Stomach (tissue), 19 donors: ENCODE measurements at places on chromosomes 3 and 15. TPM values are rescaled to one million over a fixed set of nuclear protein-coding genes. Genes with fewer than 3 reads are reported as not detected.

Gene ADGRG7
- total RNA-seq = not detected

Gene C15orf62
- total RNA-seq = not detected

Gene ACTRT3
- 2.2 TPM for total RNA-seq

Gene CCDC54
- total RNA-seq = not detected

Gene DUOX1
- 114 TPM for total RNA-seq

Gene PLSCR4
- total RNA-seq = 43.2 TPM

Gene CATSPER2
- total RNA-seq = 7.8 TPM

DNA sequence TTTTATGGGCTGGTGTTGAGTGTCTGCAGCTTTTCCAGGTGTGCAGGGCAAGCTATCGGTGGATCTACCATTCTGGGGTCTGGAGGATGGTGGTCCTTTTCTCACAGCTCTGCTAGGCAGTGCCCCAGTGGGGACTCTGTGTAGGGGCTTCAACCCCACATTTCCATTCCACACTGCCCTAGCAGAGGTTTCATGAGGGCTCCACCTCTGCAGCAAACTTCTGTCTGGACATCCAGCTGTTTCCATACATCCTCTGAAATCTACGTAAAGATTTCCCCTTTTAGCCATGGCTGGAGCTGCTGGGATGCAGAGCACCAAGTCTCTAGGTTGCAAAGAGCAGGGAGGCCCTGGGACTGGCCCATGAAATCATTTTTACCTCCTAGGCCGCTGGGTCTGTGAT lies 11.6 kb downstream of the RFX7 start:
- H3K4me3 ChIP-seq = no peak overlapping the region
- H3K27ac ChIP-seq = no peak overlapping the region
- no peaks in the 10 kb centered on the region for H3K4me1 ChIP-seq
- DNase-seq = no peak
- no peaks in the 10 kb centered on the region for H3K27me3 ChIP-seq

DNA sequence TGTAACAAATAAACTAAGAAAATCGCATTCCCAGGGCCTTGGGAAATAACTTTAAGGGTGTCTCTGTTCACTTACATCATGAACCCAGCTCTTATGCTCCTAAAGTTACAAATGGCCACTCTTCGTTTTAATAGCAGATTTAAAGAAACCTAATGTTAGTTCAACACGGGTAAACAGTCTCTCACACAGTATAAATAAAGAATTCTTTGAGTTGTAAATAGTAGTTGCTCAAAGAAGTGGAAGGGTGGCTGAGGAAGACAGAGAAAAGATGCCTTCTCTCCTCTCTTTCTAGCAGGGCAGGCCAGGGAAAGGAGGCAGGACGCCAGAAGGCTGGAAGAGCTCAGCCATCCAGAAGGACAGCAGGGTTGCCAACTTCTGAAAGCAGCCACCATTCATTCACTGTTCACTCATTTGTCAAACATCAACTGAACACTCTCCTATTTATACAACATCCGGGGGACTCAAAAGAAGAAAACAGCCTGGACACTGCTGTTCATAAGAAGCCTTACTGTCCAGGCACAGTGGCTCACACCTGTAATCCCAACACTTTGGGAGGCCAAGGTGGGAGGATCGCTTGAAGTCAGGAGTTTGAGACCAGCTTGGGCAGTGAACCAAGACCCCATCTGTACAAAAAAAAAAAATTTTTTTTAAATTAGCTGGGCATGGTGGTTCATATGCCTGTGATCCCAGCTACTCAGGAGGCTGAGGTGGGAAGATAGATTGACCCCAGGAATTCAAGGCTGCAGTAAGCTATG lies 47.3 kb downstream of the WWTR1 start:
- H3K27ac ChIP-seq = no peak overlapping the region
- no peaks in the 10 kb centered on the region for H3K27me3 ChIP-seq
- no peak overlapping the region for H3K4me3 ChIP-seq
- H3K4me1 ChIP-seq = no peaks in the 10 kb centered on the region
- H3K36me3 ChIP-seq = no peaks in the 10 kb centered on the region

DNA sequence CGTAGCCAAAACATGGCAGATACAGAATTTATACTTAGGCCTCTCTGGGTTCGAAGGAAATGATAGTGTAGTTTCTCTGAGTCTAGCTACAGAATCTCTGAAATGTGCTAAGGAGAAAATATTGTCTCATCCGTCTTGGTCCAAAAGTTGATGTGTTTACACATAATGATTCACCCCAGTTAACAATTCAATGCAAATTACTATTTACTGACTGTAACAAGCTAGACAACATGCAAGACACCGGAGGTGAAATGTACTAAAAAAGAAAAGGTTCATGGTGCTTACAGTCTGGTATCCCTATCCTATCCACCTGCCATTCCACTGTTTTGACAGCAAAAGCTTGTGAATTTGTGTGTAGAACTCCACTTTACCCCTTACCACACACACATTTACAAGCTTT lies 146.8 kb downstream of the SUCLG2 start:
- no peaks in the 10 kb centered on the region for H3K36me3 ChIP-seq
- H3K4me1 ChIP-seq = peaks cover 5% of the 10 kb centered on the region
- no peak for DNase-seq
- no peak overlapping the region for H3K4me3 ChIP-seq

- H3K4me3 ChIP-seq = peak within 1 kb of the TSS; percentile 71
- no peaks in the 10 kb centered on the region for H3K36me3 ChIP-seq
- no peak within 1 kb of the TSS for H3K27ac ChIP-seq
- H3K4me1 ChIP-seq = peaks cover 22% of the 10 kb centered on the region
- DNase-seq = peak; percentile 62
These were observed at the start of gene CPEB1 for GRCh38 chr15:82647045-82647834. TSS of gene CPEB1 (minus strand) at chr15:82647363. CDS start at chr15:82628459, 18,904 bp downstream.

DNA sequence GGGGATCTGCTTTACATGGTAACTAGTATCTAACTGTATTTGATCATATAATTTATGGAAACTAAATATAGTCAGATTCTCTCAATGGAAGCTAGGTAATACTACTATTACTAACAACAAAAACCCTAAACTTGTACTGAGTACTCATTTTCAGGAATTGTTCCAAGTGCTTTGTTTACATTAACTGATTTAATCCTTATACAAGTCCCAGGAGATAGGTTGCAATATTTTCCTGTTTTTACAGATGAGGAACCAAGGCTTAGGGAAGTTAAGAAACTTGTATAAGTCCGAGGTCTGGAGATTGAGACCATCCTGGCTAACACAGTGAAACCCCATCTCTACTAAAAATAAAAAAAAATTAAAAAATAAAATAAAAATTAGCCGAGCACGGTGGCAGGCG lies 7.5 kb upstream of the MTHFS start:
- no peak for DNase-seq
- no peaks in the 10 kb centered on the region for H3K36me3 ChIP-seq
- H3K27ac ChIP-seq = no peak overlapping the region
- H3K4me3 ChIP-seq = no peak overlapping the region
- H3K27me3 ChIP-seq = no peaks in the 10 kb centered on the region

GRCh38 chr3:121724130-121724529 lies 25.4 kb downstream of the GOLGB1 start:
- H3K4me1 ChIP-seq = no peaks in the 10 kb centered on the region
- H3K4me3 ChIP-seq = no peak overlapping the region
- H3K27me3 ChIP-seq = no peaks in the 10 kb centered on the region
- H3K27ac ChIP-seq = no peak overlapping the region

GRCh38 chr15:39286706-39287105 lies 294.2 kb upstream of the THBS1 start:
- peaks cover 17% of the 10 kb centered on the region for H3K4me1 ChIP-seq
- H3K27ac ChIP-seq = no peak overlapping the region
- no peak for DNase-seq
- H3K36me3 ChIP-seq = no peaks in the 10 kb centered on the region

- H3K27me3 ChIP-seq = no peaks in the 10 kb centered on the region
- DNase-seq = no peak
- no peaks in the 10 kb centered on the region for H3K36me3 ChIP-seq
- no peak overlapping the region for H3K4me3 ChIP-seq
- H3K4me1 ChIP-seq = peaks cover 6% of the 10 kb centered on the region
These were observed 44.9 kb upstream of the FURIN start for GRCh38 chr15:90823455-90823974.

DNA sequence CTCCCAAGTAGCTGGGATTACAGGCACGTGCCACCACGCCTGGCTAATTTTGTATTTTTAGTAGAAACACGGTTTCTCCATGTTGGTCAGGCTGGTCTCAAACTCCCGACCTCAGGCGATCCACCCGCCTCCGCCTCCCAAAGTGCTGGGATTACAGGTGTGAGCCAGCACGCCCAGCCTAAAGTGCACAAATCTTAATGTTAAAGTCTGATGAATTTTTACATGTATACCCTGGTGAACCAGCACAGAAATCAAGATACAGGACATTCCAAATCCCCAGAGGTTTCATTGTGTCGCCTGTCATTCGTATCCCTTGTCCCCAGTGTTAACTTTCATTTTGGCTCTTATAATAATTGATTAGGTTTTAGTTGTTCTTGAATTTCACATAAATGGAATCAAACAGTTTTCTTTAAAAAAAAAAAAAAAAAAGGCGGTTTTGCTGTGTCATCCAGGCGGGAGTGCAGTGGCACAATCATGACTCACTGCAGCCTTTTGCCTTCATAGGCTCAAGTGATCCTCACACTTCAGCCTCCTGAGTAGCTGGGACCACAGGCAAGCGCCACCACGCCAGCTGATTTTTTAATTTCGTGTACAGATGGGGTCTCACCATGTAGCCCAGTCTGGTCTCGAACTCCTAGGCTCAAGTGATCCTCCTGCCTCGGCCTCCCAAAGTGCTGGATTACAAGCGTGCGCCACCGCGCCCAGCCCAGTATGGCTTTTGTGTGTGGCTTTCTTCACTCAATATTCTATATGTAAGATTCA lies 1.5 kb upstream of the TM4SF19 start:
- no peak overlapping the region for H3K4me3 ChIP-seq
- no peak for DNase-seq

DNA sequence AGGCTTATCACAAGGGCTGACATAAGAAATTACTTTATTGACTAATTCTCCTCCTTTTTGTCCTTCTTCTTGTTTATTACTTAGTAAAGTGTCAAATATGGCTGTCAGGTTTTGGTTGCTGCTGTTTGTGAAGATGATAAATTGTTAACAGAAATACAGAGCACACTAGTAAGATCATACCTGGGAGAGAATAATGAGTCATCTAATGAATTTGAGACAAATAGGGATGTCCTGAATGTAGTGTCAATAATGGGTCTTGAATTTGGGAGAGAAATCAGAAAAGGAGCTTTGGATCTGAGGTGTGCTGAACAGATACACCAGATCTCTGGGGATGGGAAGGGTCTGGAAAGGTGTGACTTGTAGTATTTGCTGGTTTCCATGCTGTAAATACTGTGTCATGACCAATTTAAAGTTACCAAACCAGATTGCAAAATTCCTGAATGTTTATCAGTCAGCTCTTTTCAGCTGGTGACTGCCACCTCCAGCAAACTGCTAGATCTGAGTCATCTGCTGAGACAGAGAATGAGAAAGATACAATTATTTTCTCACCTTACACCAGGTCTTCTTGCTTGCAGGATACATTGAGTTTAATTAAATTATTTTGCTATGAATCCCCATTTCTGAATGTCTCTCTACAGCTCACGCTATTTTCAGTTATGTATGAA lies 76.7 kb upstream of the SATB1 start:
- H3K4me3 ChIP-seq = no peak overlapping the region
- DNase-seq = no peak
- H3K27ac ChIP-seq = no peak overlapping the region
- no peaks in the 10 kb centered on the region for H3K4me1 ChIP-seq
- no peaks in the 10 kb centered on the region for H3K27me3 ChIP-seq

DNA sequence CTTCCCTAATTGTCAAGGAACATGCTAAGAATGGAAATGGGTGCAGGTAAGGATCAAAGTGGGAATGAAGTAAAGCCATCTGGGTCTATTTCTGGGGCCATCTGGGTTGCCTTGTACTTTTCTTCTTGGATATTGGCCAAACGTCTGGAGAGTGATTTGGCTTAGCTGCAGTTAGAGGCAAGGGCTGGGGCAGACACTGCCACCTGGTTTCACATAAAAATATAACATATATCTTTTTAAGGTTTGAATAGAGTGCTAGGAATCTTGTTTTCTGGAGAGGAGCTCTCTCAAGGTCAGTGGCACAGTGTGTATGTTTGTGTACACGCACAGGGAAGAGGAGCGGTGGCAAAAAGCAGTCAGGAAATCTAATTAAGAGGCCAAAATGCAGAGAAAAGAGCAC lies 24.7 kb upstream of the EOMES start:
- no peaks in the 10 kb centered on the region for H3K4me1 ChIP-seq
- H3K36me3 ChIP-seq = no peaks in the 10 kb centered on the region
- H3K27ac ChIP-seq = no peak overlapping the region
- no peaks in the 10 kb centered on the region for H3K27me3 ChIP-seq
- H3K4me3 ChIP-seq = no peak overlapping the region
- DNase-seq = no peak

DNA sequence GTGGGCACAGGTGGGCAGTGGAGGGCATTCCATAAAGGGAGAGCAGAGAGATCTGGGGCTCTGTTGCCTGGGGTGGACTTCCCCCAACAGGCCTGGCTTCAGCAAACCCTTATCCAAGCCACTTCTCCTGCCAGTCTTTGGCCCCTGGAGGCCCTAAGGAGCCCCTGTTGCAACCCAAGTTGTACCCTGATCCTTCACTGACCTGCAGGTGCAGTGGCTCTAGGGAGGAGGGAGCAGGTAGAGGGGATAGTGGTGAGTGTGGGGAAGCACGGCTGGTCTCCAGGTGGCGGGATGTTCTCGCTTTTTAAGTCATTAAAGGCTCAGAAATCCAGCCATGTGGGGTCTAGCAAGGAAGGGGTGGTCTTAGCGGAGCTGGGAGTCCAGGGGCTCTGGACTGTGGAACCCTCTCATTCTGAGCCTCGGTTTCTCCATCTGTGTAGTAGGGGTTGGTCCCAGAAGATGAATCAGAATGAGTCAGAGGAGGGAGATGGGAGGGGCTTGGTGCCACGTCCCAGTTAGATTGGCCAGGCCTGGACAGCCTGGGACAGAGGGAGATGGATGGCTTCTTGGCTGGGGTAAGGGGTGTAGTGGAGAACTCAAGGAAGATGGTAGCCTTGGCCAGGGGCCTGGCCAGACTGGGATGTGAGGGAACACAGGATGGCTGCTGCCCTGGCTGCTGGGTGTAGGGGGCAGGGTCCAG lies 2.6 kb downstream of the ZBTB47 start:
- peaks cover 86% of the 10 kb centered on the region for H3K4me1 ChIP-seq
- peaks cover 11% of the 10 kb centered on the region for H3K36me3 ChIP-seq
- H3K27me3 ChIP-seq = no peaks in the 10 kb centered on the region
- H3K27ac ChIP-seq = peak overlapping the region; percentile 90

GRCh38 chr15:68057758-68058157 lies 3.6 kb downstream of the PIAS1 start:
- no peak for DNase-seq
- H3K27me3 ChIP-seq = no peaks in the 10 kb centered on the region
- H3K4me1 ChIP-seq = peaks cover 26% of the 10 kb centered on the region
- H3K27ac ChIP-seq = no peak overlapping the region
- no peaks in the 10 kb centered on the region for H3K36me3 ChIP-seq
- H3K4me3 ChIP-seq = no peak overlapping the region

GRCh38 chr3:42656680-42657610 lies 3.4 kb downstream of the ZBTB47 start:
- no peaks in the 10 kb centered on the region for H3K27me3 ChIP-seq
- peaks cover 46% of the 10 kb centered on the region for H3K36me3 ChIP-seq
- H3K4me3 ChIP-seq = no peak overlapping the region
- H3K27ac ChIP-seq = peak overlapping the region; percentile 90
